CD4-positive, alpha-beta T cell treated with Interleukin-4 for 1 hour (primary cell): ENCODE measurements at places on chromosomes 7 and 10.

DNA sequence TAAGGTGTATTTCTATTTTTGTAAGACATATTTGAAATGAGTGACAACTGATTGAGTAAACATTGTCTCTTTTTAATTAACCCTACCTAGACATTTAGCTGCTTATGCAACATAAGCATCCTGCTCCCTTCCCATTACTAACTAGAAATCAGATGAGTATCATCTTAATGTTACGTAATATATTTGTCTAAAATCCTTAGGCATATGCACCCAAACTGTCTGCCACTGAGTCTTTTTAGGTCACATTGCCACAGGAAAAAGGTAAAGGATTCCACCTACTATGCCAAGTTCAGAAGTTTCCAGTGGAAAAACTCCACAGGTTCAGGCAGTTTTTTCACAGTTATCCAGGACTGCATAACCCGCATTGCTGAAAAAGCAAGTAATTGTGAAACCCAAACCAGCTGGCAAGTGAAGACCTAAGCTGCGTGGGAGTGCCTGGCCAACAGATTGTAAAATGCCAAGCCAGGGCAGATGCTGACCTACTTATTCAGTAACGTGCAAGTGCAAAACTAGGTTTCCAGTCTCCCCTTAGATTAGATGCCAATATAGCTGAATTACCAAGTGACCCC, 983.7 kb downstream of the GATA3 start:
- DNase-seq = no peak

DNA sequence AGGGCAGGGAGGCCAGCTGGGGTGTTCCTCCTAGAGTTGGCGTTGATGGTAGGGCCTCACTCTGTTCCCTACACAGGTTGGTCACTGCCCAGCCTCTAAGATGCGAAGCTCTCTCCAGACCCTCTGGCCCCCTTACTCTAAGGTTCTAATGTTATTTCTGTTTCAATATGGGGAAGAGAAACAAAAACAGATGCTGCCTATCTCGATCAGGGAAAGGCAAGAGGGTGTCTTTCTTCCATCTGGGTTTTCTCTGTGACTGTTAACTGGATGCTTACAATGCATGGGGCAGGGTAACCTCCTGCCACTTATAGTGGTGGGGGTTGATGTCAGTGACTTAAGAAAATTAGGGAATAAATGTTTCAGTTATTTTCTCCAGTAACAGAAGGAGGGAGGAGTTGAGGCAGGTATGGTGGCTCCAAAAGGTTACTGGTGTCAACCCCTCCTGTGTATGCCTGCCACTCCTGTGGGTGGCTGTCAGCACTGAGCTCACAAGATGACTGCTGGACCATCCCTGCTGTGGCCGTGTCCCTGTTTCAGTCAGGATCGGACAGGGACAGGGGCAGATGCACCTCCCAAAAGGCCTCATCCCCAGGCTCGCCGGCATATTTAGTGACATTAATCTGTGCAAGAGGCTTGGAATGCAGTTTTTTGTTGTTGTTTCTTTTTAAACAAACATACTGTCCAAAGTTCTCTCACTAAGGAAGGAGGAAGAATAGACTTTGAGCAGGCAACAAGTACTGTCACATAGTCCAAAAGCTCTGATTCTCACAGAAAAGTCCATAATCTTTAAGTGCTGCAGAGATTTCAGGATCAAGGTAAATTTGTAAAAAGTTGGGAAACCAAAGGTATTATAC, 39.6 kb upstream of the SYPL1 start:
- DNase-seq = no peak

DNA sequence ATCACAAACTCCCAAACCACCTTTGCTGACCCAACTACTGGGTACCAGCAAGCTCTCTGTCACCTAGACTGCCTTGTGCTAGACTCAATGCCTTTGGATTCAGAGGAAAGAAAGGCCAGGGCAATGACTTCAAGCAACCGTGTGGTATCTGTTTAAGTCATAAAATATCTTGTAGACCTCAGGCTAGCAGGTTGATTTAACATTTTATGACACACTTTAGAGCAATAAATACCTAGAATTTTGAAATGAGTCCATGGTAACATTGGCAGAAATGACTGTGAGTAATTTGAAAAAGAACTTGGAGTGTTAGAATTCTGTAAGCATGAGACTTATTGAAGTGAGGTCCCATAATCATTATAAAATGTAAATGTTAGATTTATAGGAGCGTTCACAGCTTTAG, 87.2 kb downstream of the TWIST1 start:
- DNase-seq = no peak

DNA sequence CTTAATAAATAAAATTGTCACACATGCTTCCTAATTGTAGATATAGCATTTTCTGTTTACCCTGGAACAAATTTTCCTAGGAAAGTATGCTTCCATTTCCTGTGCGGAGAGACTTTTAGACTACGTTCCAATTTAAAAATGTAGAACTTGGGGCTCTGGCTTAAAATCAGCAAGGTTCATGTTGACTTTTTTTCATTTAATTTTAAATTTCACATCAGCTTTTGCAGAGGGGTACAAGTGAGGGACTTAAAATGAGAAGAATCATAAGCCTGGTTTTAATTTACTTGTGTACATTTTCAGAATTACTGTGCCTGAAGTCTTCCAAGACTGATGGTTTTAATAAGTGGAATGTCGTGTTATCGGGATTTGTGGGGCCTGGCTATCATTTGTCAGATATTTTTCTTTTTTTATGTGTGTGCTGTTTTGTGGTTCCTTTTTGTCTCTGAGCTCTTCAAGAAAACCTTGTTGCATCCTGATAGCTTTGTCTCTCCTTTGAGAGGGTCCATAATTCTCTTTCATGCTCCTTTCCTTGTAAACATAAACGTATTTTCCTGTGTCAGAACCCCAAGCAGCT, 8.8 kb upstream of the ATRNL1 start:
- DNase-seq = no peak

GRCh38 chr7:157012113-157012547, 1.7 kb upstream of the MNX1 start:
- no peak for DNase-seq

DNA sequence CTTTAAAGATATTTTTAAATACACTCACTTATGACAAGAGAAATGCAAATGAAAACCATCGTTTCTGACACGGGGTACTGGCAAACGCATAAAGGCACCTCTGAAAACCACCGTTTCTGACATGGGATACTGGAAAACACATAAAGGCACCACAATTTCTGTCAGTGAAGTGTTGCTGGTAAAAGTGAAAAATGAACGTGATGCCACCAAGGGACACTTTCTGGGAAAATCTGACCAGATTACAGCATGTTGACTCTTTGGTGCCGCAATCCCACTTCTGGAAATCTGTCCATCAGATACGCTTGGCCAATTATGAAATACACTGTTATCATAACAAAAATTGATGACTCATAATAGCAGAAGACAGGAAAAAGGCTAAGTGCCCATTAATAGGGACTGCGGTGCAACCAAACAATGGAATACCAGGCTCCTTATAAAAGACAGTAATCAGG, 131.7 kb downstream of the ZMYND11 start:
- DNase-seq = no peak
